ENCODE measurements at places on chromosomes 6 and 20.
A peak's percentile ranks its signal among the peaks of the same experiment; 100 is the strongest.

GRCh38 chr6:157946865-157947532 is 34.7 kb upstream of the SYNJ2 start:
- peak; percentile 39 for DNase-seq

DNA sequence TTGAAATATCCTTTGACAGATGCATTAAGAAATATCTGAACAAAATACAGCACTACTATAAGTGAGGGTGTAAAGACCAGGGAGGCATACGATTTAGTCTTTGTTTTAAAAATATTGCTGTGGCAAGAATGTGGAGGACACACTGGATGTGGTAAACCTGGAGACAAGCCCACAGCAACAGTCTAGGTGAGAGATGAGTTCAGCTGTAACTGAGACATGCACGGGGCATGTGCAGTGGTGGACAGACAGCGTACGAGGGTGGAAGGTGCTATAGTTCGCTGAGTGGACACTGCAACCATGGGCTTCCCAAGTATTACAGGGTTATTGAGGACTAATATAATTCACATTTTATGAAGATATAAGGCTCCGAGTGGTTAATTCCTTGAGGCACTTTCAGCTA is 1.8 kb downstream of the NANP start:
- DNase-seq: no peak

- DNase-seq: no peak
Measured at GRCh38 chr6:128323011-128323410, 197.4 kb downstream of the PTPRK start.

DNA sequence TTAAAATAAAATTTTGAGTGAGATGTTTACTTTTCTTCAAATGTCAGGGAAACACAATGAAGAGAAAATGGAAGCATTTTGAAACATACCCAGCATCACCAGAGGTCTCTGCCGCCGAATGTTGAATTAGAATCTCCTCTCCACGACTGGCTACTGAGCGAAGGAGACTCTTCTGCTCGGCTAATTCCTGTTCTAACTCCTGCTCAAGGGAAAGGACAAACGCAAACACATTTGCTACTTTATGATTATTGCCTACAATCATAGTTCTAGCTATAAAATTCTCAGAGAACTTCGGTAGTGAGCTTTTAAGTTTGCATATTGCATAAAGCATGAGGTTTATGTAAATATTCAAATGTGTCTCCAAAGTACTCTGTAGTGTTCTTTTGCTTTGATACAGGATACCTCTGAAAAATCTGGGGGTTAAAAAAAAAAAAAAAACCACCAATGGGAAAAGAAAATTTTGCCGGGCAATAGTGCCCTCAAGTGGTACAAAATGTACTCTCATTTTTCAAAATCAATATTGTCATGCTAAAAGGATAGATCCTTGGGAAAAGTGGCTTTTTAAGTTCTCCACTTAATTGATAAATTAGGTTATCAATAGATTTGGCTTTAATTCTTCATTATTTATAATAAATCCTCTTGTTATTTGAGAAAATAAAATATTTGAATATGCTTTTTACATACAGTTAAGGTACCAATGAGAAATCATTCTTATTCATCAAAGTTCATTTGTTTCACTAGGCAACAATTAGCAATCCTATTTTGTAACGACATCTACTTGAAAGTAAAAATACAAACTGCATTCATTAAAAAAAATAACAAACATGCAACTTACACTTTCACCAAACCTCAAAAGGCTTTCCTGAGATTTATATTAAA is 369.0 kb downstream of the SYNE1 start:
- DNase-seq: no peak

DNA sequence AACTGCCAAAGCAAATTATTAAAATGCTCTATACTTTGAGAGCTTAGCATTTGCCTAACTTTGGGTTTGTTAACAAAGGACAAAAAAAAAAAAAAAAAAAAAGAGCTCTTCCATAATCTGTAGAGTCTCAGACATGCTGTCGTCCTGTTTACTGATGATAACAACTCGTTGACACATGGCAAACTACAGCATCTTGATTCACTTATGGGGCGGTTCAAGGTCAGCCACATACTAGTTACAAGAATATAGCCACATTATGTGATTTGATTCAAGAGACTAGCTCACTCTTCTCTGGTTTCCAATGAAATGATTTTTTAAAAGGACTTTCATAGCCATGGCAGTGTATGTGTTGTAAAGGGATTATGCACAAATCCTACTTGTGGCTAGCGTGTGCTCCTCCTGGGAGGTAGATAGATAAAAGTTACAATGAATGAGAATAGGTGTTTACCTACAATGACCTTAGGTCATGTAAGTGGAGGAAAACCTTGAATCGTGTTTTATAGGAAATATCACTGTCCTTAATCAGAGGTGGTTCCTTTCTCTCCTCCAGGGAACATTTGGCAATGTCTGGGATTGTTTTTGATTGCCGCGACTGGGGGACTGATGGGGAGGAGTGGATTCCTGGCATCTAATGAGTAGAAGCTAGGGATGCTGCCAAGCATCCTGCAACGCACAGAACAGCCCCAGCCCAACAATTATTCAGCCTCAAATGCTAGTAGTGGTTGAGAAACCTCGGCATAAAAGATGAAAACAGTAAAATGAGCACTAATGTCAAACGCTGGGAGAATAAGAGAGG is 969.2 kb upstream of the SLC35B3 start:
- no peak for DNase-seq

- DNase-seq: no peak
Measured at GRCh38 chr20:32648761-32649650, 24.7 kb downstream of the C20orf203 start.

DNA sequence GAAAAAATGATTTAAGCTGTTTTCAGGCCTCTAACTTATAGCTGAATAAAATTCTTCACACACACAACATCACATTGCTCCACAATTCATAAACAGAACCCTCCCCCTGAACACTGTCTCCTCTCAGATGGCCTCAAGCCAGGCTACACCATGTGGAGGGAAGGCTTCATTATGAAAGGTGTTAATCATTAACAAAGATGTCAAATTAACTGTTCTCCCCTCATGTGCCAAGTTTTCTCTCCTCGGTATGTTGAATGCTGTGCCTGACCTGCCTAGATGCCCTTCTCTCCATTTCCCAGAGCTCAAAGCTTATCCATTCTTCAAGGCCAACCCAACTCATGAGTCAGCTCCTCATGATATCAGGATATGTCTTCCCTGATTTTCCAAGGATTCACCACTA is 210.4 kb downstream of the GMDS start:
- no peak for DNase-seq

- no peak for DNase-seq
Measured at GRCh38 chr20:50052550-50053361, 60.2 kb downstream of the UBE2V1 start.
